ENCODE measurements at places on chromosomes 3 and 15.
A peak's percentile ranks its signal among the peaks of the same experiment; 100 is the strongest.

DNA sequence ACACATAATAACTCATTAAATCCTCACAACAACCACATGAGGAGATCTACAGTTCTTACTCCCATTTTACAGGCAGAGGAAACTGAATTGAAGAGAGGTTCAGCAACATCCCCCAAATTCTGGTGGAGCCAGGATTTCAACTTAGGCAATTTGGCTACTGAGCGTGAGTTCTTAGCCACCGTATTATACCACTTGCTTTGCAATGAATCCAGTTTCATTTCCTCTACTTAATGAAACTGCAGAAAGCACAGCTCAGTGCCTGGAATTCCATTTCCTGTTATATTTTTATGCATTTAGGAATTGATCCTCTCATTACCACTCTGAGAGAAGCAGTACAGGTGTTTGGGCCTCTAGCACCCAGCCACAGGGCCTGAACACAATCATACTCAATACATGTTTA, 4.3 kb downstream of the ZNF860 start:
- H3K4me3 ChIP-seq: no peak overlapping the region
- no peaks in the 10 kb centered on the region for H3K36me3 ChIP-seq
- no peak for DNase-seq
- no peaks in the 10 kb centered on the region for H3K27me3 ChIP-seq

DNA sequence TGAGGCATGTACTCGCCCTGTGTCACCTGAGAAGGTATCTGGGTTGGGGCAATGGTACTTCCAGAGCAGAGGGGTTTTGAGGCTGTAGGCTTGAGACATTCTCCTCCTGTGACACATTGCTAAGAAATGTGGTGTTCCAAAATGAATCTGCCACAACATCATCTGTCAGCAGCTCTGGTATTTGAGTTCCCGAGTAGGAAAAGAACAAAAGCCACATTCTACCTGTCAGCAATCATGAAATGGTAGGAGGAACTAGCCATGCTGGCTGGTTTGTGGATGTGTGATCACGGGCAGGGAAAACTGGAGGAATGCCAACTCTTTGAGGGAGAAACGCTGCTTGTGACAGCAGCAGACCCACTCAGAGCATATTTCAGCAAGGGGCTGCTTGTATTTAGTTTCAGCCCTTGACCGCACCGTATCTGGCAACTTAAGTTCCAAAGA, 579.4 kb upstream of the TBL1XR1 start:
- DNase-seq: peak; percentile 13
- no peak overlapping the region for H3K4me3 ChIP-seq
- H3K36me3 ChIP-seq: no peaks in the 10 kb centered on the region

- H3K36me3 ChIP-seq: no peaks in the 10 kb centered on the region
- no peaks in the 10 kb centered on the region for H3K27me3 ChIP-seq
- peaks cover 4% of the 10 kb centered on the region for H3K4me1 ChIP-seq
- no peak overlapping the region for H3K27ac ChIP-seq
These were observed 46.3 kb downstream of the FMN1 start for GRCh38 chr15:33148129-33148751.

GRCh38 chr3:114299941-114300624, 6.3 kb downstream of the TIGIT start:
- no peaks in the 10 kb centered on the region for H3K36me3 ChIP-seq
- peaks cover 7% of the 10 kb centered on the region for H3K27me3 ChIP-seq
- no peaks in the 10 kb centered on the region for H3K4me1 ChIP-seq
- no peak for DNase-seq

- H3K4me1 ChIP-seq: no peaks in the 10 kb centered on the region
- H3K36me3 ChIP-seq: peaks cover 18% of the 10 kb centered on the region
- H3K27me3 ChIP-seq: no peaks in the 10 kb centered on the region
These were observed 133.1 kb downstream of the THSD4 start for GRCh38 chr15:71248386-71248785.

DNA sequence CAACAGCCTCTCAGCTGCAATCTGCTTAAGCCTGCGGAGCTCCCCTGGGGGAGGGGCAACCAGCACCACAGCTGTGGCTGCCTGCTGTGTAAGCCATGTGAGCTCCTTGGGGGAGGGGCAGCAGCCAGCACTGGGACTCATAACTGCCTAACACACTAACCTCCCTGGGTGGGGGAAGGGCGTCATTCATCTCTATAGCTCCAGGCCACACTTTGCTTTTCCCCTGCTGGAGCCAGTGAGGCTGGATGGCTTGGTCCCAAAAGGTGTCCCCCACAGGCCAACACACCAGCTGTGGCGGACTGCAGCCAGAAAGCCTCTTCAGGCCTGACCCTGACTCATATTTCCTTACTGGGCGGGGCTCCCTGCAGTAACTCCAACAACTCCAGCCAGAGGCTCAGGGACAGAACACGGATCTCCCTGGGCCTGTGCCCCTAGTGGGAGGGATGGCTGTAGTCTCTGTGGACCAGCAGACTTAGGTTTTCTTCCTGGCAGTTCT, 129.8 kb downstream of the PPM1L start:
- no peaks in the 10 kb centered on the region for H3K27me3 ChIP-seq
- no peak overlapping the region for H3K27ac ChIP-seq
- no peaks in the 10 kb centered on the region for H3K36me3 ChIP-seq
- no peak overlapping the region for H3K4me3 ChIP-seq

- H3K27ac ChIP-seq: peak overlapping the region; percentile 73
- H3K4me3 ChIP-seq: no peak overlapping the region
- peaks cover 31% of the 10 kb centered on the region for H3K36me3 ChIP-seq
- peaks cover 7% of the 10 kb centered on the region for H3K4me1 ChIP-seq
These were observed 37.0 kb downstream of the TTC23 start for GRCh38 chr15:99212406-99212805.

DNA sequence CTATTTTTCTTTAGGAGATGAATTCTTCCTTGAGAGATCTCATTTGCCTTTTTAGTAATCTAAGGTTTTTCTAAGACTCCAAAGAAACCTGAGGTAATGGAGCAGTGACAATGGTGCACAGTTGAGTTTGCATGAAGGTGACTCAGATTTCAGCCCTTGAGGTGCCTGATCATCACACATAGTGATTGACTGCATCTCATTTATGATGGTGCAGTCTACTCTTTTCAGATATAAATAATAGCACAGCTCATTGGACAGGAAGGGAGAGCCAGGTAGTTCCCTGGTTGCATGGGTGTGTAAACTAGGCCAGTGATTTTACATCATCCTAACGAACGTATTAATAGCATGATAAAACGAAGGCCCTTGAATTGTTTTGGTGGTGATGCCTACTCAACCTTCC, 86.1 kb upstream of the SAMMSON start:
- H3K36me3 ChIP-seq: no peaks in the 10 kb centered on the region
- no peak overlapping the region for H3K4me3 ChIP-seq
- H3K4me1 ChIP-seq: peaks cover 2% of the 10 kb centered on the region
- H3K27me3 ChIP-seq: no peaks in the 10 kb centered on the region
- no peak overlapping the region for H3K27ac ChIP-seq

- no peaks in the 10 kb centered on the region for H3K36me3 ChIP-seq
- no peaks in the 10 kb centered on the region for H3K4me1 ChIP-seq
- DNase-seq: no peak
- H3K4me3 ChIP-seq: no peak overlapping the region
These were observed 32.7 kb upstream of the LAMP3 start for GRCh38 chr3:183195266-183195665.

- DNase-seq: peak; percentile 92
- peak overlapping the region; percentile 20 for H3K4me3 ChIP-seq
These were observed 78.2 kb downstream of the CMSS1 start for GRCh38 chr3:99895703-99896441.

- peaks cover 6% of the 10 kb centered on the region for H3K27me3 ChIP-seq
- no peak overlapping the region for H3K27ac ChIP-seq
- peak overlapping the region; percentile 67 for H3K4me3 ChIP-seq
- peaks cover 17% of the 10 kb centered on the region for H3K4me1 ChIP-seq
- no peaks in the 10 kb centered on the region for H3K36me3 ChIP-seq
These were observed 564 bp upstream of the PIGZ start for GRCh38 chr3:196969134-196969659.

- peaks cover 2% of the 10 kb centered on the region for H3K4me1 ChIP-seq
- no peaks in the 10 kb centered on the region for H3K27me3 ChIP-seq
- no peak overlapping the region for H3K4me3 ChIP-seq
These were observed 17.6 kb upstream of the PAQR9 start for GRCh38 chr3:142981108-142981507.

DNA sequence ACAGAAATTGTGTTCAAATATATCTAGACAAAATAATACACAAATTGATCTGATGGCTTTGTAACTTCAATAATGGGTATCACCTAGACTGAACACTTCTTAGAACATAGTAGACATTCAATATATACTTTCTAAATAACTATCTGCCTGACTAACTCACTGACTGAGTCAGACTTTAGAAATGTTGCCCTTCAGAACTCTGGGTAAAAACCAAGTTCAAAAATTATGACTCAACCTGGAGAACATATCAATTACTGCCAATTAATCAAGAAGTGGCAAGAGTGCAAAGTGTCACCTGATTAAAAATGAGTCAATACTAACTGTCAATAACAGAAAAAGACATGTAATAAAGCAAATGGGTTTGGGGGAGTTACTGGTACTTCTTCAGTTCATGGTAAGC, 144.6 kb upstream of the TMCO5A start:
- no peak overlapping the region for H3K4me3 ChIP-seq
- peak; percentile 43 for DNase-seq
- H3K4me1 ChIP-seq: peaks cover 5% of the 10 kb centered on the region
- H3K27me3 ChIP-seq: no peaks in the 10 kb centered on the region

DNA sequence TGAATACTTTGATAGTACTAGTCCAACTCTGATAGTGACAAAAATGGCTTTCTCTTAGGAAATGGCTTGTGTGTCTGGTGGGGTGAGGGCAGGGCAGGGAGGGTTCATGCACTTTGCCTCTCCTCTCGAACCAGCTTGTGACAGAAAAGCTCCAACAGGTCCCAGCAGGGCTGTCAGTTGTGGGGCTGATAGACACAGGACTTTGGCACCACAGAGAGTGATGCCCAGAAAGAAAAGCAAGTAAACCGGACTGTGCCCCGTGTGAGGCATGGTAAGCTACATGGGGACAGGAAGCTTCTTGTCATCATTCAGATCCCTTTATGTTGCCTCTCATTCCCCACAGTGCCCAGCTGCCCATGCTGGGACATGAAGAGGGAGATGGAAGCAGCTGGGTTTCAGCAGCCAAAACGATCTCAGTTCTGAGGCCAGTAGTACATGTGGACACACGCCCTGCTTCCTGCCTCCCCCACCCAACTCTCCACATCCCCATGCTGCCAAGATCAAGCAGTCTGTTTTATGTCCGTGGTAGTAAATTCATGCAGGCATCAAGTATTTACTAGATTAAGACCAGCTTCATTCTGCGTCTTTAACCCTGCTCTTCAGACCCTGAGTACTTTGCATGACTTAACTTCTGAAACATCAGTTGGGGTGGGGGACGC, 29.7 kb upstream of the LIPC start:
- no peaks in the 10 kb centered on the region for H3K36me3 ChIP-seq
- no peak overlapping the region for H3K27ac ChIP-seq
- H3K4me3 ChIP-seq: no peak overlapping the region
- no peaks in the 10 kb centered on the region for H3K4me1 ChIP-seq
- H3K27me3 ChIP-seq: no peaks in the 10 kb centered on the region

GRCh38 chr3:139284221-139284620, 59.6 kb upstream of the MRPS22 start:
- peaks cover 8% of the 10 kb centered on the region for H3K4me1 ChIP-seq
- no peak overlapping the region for H3K27ac ChIP-seq
- H3K36me3 ChIP-seq: no peaks in the 10 kb centered on the region
- DNase-seq: no peak

DNA sequence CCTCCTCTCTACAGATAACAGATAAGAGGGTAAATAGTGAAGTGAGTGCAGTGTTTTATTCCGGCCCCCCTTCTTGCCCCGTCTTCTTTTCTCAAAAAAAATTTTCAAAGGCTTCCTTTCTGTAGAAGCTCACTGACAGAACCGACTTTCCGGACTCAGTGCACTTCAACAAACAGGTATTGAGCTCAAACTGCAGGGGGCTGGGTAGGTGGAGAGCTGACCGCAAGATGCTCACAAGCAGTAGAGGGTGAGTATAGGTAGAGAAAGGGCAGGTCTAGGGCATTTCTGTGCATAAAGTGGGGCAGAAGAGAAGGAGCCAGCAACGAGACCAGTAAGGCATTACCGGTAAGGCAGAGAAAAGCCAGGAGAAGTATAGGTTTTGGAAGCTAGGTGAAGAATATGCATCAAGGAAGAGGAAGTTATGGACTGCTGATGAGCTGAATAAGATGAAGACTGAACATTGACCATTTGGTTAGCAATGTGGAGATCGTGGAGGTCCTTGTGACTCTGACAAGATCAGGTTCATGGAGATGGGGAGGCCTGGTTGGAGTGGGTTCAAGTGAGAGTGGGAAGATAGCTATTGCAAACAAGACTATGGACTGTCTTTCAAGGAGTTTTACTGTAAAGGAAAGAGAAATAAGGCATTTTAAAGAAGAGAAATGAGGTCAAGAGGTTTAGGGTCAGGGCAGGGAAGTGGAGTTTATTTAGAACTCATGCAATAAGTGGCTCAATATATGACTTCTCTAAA, 97.4 kb downstream of the ST6GAL1 start:
- H3K27ac ChIP-seq: no peak overlapping the region
- H3K27me3 ChIP-seq: no peaks in the 10 kb centered on the region
- no peaks in the 10 kb centered on the region for H3K36me3 ChIP-seq

GRCh38 chr3:64196236-64196929, 28.9 kb downstream of the PRICKLE2 start:
- no peak for DNase-seq
- H3K4me3 ChIP-seq: no peak overlapping the region
- peaks cover 9% of the 10 kb centered on the region for H3K4me1 ChIP-seq
- H3K27me3 ChIP-seq: no peaks in the 10 kb centered on the region
- peaks cover 21% of the 10 kb centered on the region for H3K36me3 ChIP-seq

GRCh38 chr15:36358523-36358922, 220.9 kb upstream of the CDIN1 start:
- no peaks in the 10 kb centered on the region for H3K36me3 ChIP-seq
- H3K4me1 ChIP-seq: peaks cover 3% of the 10 kb centered on the region
- no peak overlapping the region for H3K4me3 ChIP-seq
- peak; percentile 26 for DNase-seq
- peak overlapping the region; percentile 27 for H3K27ac ChIP-seq

DNA sequence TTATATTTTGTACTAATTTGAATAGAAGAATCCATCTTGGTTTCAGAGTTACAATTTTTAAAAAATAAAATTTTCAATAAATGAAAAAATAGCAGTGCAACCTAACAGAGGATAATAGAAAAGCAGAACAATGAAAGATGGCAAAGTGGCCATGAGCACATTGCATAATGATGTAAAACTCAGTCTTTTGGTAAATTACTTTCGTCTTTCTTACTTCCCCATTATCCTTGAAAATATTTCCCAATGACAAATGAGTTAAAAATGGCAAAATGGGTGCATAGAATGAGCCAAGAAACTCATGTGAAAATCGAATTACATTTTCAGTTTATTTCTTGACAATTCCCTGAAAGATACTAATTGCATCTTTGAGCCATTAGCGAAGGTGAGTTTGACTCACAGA, 236.4 kb downstream of the CDIN1 start:
- H3K27ac ChIP-seq: no peak overlapping the region
- no peaks in the 10 kb centered on the region for H3K27me3 ChIP-seq
- H3K36me3 ChIP-seq: no peaks in the 10 kb centered on the region
- no peaks in the 10 kb centered on the region for H3K4me1 ChIP-seq

GRCh38 chr15:50016951-50017350, 102.1 kb downstream of the ATP8B4 start:
- H3K4me3 ChIP-seq: no peak overlapping the region
- no peaks in the 10 kb centered on the region for H3K27me3 ChIP-seq
- H3K4me1 ChIP-seq: no peaks in the 10 kb centered on the region
- no peaks in the 10 kb centered on the region for H3K36me3 ChIP-seq
- no peak for DNase-seq
- H3K27ac ChIP-seq: no peak overlapping the region
